ENCODE measurements at places on chromosomes 5 and 9.

DNA sequence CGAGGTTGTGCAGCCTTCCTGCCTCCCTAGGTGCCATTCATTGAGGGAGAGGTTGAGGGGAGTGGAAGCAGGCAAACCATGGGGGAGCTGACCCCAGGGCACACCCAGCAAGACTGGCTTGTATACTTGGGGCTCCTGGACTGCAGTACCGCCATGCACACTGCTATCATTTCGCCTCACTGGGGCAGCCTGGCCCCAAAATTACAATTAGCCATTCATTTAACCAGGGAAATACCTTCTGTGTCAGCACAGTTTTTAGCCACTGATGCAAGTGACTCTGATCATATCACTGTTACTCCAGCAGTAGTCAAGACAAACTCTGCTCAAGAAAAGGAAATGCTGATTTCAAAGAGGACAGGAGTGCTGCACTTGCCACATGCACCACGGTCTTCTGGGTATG is 109.7 kb downstream of the TRIO start:
- DNase-seq, result no peak

GRCh38 chr5:113641715-113642114 is 128.2 kb downstream of the YTHDC2 start:
- no peak for DNase-seq

- no peak for DNase-seq
Observed at GRCh38 chr9:84821431-84821830, 151.9 kb downstream of the NTRK2 start.

DNA sequence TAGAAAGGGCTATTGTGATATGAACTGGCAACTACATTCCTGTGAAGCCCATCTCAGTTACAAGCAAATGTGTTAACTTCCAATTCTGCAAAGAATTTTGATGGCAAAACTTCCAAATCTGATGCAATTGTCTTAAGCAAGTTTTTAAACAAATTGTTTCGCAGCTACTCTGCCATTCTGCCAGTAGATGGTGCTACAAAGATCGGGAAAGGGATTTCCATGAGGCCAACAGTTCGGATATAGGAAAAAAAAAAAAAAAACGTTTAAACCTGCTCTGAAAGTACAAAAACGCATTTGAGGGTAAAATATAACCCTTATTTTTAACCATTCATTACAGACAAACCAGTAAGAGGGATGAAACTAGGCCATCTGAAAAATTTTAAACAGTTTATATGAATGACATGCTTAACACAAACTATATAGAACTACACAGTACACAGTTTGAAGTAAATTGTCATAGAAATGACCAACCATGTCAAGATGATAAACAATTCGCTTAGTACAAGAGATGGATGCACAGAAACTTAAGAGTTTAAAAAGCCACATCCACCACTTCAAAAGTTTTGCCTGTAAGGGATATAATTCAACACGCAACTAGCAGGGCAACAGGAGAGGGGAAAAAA is 2.2 kb downstream of the HNRNPA0 start:
- peak; percentile 30 for DNase-seq

- no peak for DNase-seq
Observed at GRCh38 chr9:83081846-83082245, 18.9 kb upstream of the RASEF start.

- DNase-seq, result peak; percentile 9
Observed at GRCh38 chr5:30539004-30539634, 654.4 kb upstream of the CDH6 start.

DNA sequence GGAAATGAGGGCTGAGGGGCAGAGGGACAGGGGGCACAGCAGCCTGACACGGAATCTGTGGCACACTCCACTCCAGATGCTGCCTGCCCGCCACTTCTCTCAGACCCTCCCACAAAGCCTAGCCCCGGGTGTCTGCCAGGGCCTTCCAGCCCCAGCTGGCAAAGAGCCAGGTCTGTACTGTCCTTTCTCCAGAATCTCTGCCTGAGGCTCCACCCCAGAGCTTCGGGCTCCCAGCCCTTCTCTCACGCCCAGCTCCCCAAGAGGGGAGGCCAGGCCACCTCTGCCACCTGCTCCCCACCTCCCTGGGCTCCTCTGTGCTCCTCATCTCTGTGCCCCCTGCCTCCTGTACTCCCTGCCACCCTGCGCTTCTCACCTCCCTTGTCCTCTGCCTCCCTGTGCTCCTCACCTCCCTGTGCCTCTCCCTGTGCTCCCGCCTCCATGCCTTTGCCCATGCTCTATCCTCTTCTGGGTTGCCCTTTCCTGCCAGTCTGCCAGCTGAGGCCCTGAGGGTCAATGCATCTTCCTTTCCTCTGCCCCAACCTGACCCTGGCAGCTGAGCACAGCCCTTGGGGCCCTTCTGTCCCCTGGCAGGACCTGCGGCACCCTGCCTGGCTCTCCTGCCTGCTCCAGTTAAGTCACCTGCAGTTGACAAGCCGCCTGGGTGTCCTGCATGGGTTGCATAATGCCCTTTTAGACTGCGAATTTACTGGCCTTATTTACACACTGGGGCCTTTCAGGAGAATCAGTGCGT is 36.4 kb downstream of the RASGEF1C start:
- peak; percentile 33 for DNase-seq

- no peak for DNase-seq
Observed at GRCh38 chr9:127684576-127684975, 22.2 kb upstream of the CFAP157 start.

DNA sequence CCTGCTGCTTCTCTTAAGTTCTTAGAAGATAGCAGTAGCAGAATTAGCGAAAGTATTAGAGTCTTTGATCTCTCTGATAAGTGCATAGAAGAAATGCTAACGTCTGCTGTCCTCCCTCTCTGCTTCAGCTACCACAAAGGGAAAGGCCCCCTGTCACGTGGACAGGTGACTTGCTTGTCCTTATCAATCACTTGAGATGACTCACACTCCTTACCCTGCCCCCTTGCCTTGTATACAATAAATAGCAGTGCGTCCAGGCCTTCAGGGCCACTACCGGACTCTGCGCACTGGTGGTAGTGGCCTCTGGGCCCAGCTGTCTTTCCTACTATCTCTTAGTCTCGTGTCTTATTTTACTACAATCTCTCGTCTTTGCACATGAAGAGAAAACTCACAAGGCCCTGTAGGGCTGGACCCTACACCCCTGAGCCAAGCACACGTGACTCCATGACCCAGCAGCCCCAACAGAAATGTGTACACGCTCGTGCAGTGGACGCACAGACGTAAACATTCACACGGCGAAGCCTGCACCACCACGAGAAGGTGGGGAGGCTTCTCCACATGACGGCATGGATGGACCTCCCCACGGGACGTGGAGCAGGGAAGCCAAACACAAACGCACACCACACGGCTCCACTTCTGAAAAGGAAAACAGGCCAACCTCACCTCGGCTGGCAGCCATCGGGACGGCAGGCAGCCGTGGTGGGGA is 38.3 kb downstream of the PNPLA7 start:
- DNase-seq, result peak; percentile 34

DNA sequence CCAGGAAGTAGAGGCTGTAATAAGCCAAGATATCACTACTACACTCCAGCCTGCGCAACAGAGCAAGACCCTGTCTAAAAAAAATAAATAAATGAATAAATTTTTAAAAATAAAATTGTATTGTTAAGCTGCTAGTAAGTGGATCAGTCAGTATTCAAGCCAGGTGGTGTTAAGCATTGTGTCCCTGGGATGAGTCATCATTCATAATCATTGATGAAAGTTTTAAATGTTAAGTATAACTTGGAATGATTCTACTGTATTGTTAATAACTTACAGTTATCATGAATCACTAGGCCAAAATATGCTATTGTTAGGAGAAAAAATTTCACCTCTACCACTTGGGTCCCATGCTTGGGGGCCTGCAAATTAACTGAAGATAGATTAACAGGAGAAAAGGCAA is 38.2 kb downstream of the MED10 start:
- DNase-seq, result no peak

GRCh38 chr9:72332351-72332750 is 32.7 kb downstream of the ZFAND5 start:
- no peak for DNase-seq

GRCh38 chr9:23850690-23851629 is 24.9 kb upstream of the ELAVL2 start:
- DNase-seq, result no peak

- DNase-seq, result no peak
Observed at GRCh38 chr9:110797611-110798010, 129.0 kb downstream of the MUSK start.

- no peak for DNase-seq
Observed at GRCh38 chr9:107794259-107794658, 304.7 kb upstream of the KLF4 start.

DNA sequence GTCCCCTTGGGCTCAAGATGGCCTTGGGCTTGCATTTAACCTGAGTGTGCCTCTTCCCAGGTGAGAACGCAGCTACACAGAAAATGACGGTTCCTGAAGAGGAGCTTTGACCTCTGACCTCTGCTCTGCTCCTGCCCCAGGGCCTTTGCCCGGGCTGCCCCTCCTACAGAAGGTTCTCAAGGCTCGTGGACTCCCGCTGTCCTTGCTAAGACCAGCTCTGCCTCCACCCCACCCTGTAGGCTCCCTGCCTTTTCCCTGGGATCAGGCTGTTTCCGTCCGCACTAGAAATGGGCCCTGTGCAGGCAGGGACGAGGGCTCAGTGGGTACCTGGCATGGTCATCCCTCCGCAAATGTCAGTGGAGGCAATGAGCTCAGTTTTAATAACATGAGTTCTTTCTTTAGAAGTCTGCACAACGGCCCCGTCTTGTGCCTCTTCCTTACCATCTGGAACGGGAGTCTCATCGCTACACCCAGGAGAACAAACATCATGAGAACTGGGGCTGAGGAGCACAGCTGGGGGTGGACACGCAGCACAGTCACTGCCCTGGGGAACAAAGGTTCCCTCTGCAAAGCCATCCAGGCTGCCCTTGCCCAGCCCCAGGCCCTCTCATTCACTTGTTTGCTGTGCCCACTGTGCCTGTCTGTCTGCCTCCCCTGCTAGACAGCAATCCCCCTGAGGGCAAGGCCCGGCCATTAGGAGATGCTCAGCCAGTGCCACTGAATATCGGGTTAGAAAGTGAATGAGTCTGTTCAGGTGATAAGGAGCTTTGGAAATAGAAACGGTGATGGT is 26.7 kb upstream of the LPCAT1 start:
- no peak for DNase-seq

GRCh38 chr5:173494446-173494845 is 122.0 kb downstream of the BOD1 start:
- DNase-seq, result no peak

GRCh38 chr5:99105216-99105615 is 176.4 kb upstream of the CHD1 start:
- no peak for DNase-seq

DNA sequence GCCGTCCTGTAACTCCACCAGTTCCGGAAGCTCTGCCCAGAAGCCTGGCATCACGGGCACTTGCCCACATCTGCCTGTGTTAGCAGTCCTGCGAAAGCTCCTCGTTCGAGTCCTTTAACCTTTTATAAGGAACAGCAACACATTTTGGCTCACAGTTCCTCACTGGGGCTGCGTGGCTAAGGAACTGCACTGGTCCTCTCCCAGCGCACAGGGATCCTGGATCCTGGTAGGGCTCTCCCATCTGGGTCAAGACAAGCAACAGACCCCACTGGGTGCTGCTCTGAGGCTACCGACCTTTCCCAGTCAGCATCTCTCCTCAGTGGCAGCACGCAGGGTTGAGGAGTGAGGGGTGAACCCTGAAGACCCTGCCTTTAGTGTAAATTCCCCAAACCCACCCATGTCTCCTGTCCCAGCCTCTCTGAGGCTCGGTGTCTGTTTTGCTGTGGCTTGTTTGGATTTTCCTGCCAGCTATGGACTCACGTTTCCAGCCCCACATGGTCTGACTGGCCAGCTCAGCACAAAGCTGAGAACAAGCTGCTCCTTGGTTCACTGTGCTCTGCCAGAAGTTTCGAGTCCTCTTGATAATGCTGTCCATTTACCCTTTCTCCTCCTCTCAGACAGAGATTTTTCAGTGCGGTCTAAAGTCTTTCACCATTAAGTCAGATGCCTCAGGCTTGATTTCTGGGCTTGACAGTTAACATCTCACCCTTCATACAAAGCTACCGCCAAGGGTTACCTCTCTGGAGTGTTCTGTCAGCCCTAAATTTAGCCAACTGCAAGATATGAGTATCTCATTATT is 80.0 kb downstream of the AK8 start:
- no peak for DNase-seq

DNA sequence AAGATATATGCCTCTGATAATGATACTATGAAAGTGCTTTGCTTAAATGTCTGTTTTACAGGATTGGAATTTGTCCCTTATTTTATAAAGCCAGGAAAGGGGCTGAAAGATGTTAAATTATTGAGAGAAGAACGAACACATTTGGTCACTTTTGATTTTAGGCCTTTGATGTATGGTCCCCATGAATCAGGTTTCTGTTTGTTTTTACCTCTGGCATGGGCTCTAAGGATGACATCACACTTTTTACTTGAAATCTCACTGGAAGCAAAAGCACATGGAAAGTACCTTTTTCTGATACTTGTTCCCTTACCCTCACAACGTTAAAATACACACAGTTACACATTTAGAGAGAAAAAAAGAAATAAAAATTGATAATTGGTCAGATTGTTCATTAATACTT is 6.9 kb downstream of the OTULIN start:
- no peak for DNase-seq

DNA sequence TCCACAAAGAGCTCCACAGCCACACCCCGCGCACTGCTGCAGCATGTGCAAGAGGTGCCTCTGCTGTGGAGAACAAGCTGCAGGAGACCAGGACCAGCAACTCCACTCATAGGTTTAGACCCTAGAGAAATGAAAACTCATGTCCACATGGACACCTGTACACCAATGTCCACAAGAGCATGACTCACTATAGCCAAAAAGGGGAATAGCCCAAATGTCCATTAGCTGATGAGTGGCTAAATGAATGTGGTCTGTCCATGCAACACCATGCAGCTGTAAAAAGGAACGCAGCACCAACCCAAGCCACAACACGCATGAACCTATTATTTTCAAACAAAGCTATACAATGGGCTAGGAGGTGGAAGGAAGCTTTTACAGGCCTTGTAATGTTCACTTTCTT is 18.1 kb downstream of the DYNC2I2 start:
- no peak for DNase-seq

DNA sequence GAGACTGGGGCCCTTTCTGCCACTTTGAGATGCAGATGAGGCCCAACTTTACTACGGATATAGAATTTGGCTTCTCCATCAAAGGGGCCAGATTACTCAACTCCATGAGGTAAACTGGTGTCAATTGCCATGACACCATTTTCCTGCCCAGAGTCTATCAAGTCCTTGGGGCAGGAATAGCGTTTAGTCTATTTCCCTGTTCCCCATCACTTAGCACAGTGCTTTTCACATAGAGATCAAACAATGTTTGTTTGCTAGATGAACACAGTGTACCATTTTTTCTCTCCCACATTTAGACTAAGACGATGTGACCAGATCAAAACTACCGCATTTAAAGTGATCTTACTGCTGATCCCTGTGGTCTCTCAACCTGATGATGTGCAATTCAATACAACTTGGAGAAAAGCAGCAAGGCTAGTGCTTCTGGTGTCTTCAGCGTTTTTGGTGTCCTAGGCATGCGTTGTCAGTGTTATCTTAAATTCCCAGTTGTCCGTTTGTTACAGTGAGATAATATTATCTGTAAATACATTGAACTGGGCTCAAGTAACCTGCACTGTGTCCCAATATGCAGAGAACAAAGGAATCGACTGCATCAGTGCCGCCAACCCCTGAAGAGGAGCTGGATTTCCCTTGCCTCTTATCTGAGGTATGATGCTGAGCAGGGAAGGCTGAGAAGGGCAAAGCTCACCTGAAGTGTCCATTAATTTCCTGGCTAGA is 446.2 kb downstream of the PLK2 start:
- DNase-seq, result no peak
